ENCODE measurements at places on chromosomes 16 and 17.

DNA sequence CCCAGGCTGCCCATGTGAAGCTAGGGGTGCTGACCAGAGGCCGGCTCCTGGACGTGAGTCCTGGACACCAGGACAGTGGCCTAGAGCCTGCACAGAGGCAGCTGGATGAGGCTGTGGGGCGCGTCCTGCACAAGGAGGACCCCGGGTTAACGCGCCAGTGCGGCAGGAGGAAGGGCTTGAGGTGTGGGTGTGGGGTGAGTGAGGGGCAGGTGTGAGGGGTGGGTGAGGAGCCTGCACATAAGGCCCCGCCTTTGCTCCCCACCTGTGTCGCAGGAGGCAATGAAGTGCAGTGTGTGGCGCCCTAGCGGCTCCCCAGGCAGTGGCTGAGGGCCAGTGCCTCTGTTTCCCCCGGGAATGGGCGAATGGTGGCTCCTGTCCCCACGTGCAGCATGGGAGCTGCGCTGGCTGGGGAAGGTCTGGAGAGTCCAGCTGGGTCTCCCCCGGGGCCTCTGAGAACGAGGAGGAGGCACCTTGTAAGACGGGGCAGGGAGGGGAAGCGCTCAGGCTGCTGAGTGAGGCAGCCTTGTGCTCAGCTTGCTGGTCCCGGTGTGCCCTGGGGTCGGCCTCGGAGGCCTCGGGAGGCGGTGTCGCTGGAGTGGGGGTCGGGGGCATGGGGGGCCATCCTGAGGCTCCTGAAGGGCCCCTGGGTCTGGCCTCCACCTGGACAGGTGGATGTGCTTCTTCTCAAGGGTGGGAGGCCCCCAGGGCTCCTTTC is 3.2 kb downstream of the CD7 start:
- DNase-seq = no peak

DNA sequence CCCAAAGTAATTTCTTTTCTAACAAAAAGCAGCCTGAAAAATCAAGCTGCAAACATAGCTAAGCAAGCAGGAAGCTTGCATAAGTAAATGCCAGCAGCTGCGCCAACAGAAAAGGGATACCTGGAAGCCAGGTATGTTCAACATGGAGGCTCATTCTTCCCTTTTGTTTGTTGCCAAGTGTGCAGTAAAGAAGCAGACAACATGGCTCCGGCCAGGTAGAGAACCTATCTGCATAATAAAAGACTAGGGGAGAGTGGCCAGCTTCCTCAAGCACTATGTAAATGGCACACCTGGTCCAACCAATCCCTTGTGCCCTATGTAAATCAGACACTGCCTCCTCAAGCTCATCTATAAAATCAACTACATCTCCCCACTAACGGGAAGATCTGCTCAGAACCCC is 1407.0 kb downstream of the CDH11 start:
- no peak for DNase-seq

- no peak for DNase-seq
Measured at GRCh38 chr17:53270936-53271335, 551.8 kb upstream of the KIF2B start.

DNA sequence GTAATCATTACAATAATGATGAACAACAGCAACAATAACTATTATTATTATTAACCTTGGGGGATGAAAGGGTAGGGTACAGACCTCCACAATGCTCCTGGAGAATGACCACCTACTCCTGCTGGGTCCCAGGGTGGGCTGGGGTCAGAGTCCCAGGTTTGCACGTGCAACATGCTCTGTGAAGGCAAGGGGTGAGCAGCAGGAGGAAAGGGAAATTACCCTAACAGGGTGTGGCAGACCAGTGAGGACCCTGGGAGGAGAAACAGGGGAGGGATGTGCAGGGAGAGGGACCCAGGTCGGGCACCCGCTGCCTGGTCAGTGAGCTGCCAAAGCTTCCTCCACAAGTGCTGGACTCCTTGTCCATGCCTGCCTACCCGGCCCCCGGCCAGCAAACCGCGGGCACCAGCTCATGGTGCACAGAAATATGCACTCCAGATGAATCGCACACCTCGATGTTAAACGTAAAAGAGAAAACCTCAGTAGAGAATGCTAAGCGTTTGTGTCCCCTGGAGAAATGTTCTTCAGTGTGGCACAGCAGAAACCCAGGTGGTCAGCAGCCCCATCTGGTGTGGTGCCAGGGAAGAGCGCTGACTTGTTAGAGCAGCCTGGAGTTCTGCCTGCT is 767.1 kb downstream of the KCNJ18 start:
- DNase-seq = no peak

- peak; percentile 17 for DNase-seq
Measured at GRCh38 chr17:40596261-40596919, 31.1 kb upstream of the CCR7 start.

DNA sequence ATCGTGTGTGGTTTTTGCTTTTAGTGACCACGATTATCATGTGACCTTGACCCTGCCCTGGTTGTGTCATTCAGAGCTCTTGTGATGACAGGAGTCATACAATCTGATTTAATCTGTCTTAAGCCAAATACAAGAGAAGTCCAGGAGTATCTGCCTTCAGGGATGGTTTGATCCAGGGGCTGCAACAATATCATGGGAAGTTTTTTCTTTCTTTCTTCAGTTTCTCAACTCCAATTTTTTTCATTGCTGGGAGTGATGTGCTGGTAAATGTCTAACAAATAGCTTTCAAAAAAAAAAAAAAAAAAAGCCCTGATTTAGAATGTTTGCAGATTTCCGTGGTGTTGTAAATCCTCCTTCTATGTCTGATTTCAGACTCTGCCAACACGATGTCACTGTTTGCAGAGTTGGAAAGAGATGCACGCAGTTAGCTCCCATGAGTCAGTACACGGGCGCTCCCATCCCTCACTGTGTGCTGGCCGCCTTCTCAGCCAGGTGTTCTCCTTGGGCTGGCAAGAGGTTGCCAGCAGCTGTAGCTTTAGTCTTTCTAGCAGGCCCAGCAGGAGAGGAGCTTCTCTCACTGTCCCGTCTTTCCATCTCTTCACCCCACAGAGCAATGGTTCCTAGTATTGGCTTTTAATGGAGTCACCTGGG is 229.7 kb downstream of the SNX29 start:
- no peak for DNase-seq

GRCh38 chr16:54185045-54185444 is 101.5 kb downstream of the IRX3 start:
- DNase-seq = no peak

GRCh38 chr17:1362065-1362848 is 37.8 kb downstream of the YWHAE start:
- DNase-seq = peak; percentile 18

DNA sequence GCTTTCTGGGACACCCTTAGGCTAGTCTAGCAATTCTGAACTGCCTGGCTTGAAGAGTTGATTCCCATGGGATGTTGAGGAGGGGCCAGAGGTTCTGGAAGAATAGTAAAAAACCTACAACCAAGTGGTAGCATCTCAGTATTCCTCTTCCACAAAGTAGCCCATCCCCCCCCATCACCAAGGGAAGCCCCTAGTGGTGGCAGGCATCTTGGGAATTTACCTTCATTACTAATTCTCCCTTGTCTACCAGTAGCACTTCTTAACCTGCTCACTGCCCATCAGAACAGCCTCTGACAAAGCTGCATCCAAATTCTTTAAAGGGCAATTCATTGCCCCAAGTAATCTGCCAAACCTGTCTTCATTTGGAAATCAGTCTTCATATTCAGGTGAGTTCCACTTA is 12.8 kb upstream of the RAB11FIP4 start:
- no peak for DNase-seq

- no peak for DNase-seq
Measured at GRCh38 chr16:17252064-17252463, 218.7 kb downstream of the XYLT1 start.

GRCh38 chr16:2339521-2340484 is 725 bp downstream of the ABCA3 start:
- peak; percentile 20 for DNase-seq
